ENCODE measurements at places on chromosomes 5 and 9.

DNA sequence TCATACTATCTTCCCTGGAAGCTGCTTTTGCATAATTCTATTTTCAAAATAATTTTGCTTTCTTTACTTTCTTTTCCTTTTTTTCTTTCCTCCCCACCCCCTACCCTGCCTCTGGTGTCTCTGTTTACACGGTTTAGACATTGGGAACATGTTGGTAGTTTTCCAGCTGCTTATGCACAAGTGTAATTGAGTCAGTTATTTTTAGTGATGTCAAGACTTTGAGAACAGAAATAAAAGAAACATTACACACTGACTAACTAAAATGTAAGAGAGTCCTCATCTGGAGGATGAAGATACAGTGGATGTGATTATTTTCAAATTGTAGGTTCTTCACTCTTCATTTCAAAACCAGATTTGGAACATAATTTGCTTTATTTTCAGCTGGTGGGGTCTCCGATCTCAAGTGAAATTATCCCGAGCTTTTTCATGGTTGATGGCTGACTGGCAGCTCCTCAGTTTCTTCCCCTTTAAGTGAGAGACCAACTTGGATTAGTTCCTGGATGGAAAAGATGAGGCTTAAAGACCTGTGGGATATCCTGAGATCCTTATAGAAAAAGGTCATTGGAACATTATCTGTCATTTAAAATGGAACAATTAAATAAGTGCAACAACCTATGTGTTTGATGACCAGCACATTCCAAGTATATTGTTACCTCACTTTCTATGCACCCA lies 154.4 kb upstream of the ZNF462 start:
- no peak for DNase-seq

DNA sequence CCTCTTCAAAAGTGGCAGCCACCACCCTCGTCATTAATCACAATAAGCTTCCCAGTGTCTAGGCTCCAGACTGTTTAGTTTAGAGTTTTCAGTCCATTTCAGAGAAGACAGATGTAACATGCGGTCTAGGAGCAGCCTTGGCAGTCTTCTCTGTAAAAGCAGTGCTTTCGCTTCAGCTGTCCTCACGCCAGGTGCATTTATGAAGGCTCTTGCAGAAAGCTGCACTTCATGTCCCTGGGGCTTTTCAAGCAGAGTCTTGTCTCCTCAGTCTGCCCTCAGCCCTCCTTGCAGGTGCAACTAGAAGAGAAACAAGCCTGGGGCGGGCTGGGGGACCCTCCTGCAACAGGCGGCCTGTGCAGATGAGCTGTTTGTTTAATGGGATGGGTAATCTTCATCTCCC lies 281.9 kb downstream of the DRD1 start:
- no peak for DNase-seq

DNA sequence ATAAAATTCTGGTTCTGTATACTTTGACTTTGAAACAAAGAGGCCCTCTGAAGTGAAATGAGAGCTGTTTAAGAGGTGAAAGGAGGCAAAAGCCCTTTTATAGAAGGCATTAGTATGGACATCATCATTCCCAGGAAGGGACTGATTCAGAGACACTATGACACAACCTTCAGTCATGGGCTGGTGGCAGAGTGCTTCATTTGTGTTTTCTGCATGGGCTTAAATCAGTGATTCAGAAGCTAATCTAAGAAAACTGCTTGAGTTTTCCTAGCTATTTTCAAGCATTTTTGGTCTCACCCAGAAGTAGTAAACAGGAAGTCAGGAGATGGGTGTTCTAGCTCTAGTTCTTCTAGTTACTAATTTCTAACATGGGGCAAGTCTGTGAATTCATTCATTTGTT lies 288.9 kb downstream of the TRPM3 start:
- DNase-seq, result no peak

- no peak for DNase-seq
Observed at GRCh38 chr5:170353011-170353761, 36.0 kb downstream of the KCNMB1 start.

GRCh38 chr9:122207096-122207495 lies 21.7 kb downstream of the LHX6 start:
- DNase-seq, result no peak

DNA sequence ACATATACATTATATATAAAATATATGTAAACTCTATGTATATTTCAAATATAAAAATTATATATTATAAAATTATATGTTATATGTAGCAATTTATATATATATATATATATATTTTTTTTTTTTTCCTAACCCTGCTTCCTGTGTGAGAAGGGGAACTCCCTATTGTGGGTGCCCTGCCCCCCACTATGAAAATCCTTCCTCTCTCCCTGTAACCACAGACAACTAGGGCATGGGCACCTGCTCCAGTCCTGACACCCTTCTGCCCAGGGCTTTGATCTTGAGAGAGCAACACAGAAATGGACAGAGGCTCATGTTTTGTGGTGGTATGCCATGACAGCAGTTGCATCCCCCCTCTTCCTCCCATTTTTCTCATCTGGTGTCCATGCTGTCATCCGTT lies 148.7 kb upstream of the IL12B start:
- no peak for DNase-seq

- DNase-seq, result no peak
Observed at GRCh38 chr5:179343719-179344430, 1.4 kb downstream of the ADAMTS2 start.

DNA sequence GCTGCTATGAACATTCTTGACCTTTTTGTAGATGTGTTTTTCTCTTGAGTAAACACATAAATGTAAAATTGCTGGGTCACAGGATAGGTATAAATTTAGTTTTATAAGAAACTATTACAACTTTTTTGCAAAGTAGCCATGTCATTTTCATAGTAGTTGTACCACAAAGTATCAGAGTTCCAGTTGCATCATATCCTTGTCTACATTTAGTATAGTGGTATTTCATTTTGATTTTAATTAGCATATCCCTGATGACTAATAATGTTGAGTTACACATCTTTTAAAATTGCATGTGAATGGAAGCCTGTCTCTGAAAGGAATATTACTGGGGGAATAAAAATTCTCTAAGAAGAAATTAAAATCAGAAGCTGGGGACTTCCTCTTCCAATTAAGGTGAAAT lies 85.4 kb downstream of the TMEM161B start:
- DNase-seq, result no peak

- no peak for DNase-seq
Observed at GRCh38 chr5:23606927-23607326, 99.5 kb downstream of the PRDM9 start.

DNA sequence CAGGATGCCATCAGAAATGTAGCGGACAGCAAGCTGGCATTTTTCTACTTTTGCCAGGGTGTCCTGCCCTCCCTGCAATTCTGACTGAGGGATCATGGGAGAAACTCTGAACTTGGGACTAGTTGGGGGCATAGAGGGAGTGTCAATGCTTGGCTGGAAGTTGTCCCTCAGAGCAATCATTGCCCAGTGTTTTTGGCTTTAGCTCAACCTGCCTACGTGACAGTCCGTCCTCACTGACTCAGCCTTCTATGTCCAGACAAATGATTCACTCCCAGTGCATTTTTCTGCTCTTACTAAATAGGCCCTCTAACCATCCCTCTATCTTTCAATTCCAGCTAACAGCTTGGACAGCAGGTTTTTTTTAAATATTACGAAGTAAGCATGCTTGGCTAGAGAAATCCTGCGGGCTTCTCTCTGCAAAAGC lies 627.4 kb downstream of the TLR4 start:
- DNase-seq, result no peak

- no peak for DNase-seq
Observed at GRCh38 chr5:65809817-65810531, 88.0 kb downstream of the NLN start.

DNA sequence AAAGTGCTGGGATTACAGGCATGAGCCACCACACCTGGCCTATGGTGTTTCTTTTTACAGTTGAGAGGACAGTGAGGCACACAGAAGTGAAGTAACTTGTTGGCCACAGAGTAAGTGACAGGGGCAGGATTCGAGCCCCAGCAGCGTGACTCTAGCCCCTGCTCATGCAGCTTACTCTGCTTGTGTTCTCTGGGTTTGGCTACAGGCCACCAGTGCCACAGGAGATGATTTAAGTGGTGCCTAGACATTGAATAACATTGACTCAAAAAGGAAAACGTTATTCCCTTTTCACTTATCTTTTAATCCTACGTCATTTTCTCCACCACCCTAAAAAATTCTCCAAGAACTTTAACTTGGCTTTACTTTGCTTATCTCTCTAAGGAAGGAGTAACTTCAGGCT lies 61.4 kb downstream of the SNX24 start:
- no peak for DNase-seq

DNA sequence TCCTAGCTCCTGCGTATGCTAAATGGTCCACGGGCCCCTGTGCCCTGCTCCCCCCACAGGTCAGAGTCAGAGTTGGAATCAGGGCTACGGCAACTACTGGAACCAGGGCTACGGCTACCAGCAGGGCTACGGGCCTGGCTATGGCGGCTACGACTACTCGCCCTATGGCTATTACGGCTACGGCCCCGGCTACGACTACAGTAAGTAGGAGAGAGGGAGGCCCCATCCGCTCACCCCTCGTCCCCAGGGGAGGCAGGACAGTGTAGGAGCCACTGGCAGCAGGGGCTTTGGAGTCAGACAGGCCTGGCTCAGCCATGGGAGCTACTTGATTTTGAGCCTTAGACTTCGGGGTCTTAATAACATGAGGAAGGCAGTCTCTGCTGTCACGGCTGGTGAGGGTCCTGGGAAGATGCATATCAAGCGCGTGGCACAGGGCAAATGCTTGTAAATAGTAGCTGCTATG lies 5.8 kb downstream of the HNRNPAB start:
- DNase-seq, result no peak

DNA sequence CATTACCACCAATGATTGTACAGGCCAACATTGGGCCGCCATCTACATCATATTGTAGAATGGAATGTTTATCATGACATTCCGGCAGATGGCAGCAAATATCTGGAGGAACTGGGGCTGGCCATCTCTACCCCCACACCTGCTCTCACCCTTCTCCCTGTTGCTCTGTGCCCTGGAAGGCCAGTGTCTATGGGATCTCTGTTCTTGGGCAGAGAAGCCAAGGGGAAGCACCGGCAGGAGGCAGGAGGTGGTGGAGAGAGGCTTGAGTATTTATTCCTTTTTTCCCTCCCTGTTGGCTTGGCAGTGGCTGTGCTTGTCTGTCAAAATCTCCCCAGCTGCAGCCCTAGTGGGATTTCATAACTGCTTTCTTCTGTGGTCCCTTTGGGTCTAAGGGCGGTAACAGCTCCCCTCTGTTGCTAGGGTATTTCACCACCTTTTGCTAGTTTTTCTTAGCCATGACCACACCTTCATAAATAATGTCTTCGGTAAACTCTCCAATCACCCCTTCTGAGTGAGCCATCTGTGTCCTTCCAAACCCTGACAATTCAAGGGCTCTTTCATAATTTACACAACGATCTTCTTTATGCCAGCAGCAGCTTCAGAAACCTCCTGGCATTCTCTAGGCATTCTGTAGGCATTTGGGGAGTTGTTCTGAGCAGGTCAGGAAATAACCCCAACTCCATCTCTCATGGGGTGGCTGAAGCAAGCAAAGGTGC lies 225.8 kb downstream of the MELK start:
- DNase-seq, result no peak

- DNase-seq, result no peak
Observed at GRCh38 chr5:1103505-1104326, 8.1 kb downstream of the SLC12A7 start.

- no peak for DNase-seq
Observed at GRCh38 chr9:93680443-93681268, 104.3 kb downstream of the PHF2 start.

DNA sequence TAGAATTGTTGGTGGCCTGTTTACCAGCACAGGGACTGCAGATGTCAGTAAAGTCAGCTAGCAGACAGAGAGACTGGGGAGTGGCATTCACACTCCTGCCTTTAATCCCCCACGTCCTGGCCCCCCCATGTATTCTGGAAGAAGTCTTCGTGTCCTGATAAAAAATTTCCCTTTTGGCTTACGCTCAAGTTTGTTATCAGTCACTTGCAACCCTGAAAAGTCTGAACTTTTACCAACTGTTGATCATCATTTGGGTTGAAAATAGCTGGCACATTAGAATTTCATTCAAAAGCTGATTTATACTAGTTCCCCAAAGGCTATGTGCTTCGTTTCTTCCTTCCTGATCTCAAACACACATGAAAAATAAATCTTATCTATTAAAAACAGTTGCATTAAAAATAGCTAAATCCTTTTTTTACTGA lies 5.8 kb upstream of the CRHBP start:
- no peak for DNase-seq

GRCh38 chr5:89270901-89271300 lies 387.9 kb upstream of the MEF2C start:
- no peak for DNase-seq

DNA sequence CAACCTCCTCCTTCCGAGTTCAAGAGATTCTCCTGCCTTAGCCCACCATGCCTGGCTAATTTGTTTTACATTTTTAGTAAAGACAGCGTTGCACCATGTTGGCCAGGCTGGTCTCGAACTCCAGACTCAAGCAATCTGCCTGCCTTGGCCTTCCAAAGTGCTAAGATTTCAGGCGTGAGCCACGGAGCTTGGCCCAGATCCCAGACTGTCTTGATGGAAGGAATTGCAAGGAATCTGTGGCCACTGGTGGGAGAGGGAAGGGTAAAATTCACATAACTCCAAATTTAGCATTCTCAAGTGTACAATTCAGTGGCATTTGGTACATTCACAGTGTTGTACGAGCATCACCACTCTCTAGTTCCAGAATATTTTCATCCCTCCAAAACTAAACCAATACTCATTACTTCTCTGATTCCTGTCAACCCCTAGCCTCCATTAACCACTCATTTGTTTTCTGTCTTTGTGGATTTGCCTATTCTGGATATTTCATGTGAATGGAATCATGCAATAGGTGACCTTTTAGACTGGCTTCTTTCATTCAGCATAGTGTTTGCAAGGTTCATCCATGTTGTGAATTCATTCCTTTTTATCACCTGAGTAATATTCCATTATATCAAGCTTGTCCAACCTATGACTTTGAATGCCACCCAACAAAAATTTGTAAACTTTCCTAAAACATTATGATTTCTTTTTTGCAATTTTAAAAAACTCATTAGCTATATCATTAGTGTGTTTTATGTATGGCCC lies 8.9 kb upstream of the MYO10 start:
- no peak for DNase-seq

DNA sequence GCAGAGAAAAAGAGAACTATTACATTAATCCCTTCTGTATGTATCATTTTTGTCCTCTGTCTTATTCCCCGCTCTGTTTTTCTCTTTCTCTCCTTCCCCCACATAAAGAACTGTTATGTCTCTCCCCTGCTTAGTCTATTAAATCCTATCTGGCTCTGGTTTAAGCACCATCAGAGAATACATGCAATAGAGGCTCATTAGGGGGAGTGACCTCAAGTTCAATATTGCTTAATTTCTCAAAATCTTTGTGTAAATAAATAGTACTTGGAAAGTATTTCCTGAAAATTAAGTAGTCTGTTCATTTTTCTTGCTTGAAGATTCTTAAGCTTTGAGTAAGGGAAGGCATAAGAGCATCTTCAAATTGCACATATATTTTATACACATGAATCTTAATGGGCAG lies 41.2 kb upstream of the FAM174A start:
- no peak for DNase-seq
